ENCODE measurements at places on chromosomes 5 and 9.
A peak's percentile ranks its signal among the peaks of the same experiment; 100 is the strongest.

DNA sequence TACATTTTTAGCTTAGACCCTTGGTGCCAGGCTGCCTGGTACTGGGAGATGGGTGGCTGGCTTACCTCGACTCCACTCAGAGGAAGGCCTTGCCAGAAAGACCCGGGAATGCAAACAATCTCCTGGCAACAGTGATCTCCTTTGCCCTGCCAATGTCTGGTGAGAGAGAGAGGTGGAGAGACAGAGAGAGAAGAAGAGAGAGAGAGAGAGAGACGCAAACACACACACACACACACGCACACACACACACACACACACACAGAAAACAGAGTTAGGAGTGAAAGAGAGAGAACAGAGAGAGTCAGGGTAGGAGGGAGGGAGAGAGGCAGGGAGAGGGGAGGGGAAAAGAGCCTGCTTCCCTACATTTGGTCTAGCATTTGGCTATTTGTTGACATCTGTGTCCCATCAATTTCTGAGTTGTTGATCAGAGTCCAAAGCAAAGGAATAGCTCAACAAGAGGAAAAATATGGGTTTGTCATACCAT lies 181.6 kb upstream of the MAP1B start:
- no peak for DNase-seq

DNA sequence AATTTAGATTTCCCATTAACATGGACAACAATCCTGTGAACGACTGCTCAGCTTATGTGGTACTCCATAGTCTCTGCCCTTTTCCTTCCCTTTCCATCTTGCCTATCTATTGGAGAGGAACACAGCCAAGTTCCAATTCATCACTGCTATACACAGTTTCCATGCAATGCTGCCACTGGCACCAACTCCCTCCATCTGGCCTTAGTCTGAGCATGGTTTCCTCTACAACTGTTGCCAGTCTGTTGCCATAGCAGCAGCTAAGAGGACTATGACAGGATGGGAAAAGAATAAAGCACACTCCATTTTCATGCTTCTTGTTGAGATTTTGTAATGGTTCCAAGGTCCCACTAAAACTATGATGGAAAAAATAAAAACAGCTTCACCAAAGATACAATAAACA lies 189.0 kb downstream of the HCN1 start:
- peak; percentile 3 for DNase-seq

DNA sequence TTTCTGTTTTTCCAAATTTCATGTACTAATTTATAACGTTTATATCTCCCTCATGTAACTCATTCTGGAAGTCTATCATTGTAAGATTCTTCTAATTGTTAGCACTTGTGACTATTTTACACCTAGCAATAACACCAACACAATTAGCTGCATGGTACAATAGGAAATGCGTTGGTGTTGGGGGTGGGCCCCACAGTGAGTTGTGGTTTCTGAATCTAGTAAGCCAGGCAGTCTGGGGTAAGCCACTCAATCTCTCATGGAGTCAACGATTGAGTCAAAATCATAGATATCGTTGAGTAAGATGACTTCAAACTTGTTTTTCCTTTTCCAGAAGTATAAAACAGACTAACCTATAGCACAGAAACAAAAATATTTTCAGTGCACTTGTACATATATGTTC lies 30.0 kb downstream of the IRX1 start:
- no peak for DNase-seq

DNA sequence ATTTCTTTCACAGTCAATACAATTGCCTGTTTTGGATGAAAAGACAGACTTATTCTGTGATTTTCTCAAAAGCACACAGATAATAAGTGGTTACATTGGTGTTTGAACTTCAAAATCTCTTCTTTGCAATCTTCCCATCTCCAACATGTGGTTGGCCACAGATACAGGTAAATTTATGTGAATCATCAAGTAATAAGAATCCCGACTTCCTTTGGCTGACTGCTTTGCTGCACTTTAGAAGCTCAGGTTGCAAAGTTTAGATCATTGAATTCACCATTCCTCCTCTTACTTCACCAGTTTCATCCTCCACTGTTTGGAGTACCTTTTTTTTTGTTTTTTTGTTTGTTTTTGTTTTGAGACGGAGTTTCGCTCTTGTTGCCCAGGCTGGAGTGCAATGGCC lies 56.5 kb upstream of the ADRB2 start:
- no peak for DNase-seq

GRCh38 chr5:97163360-97163764 lies 19.7 kb downstream of the RIOK2 start:
- no peak for DNase-seq

- DNase-seq: no peak
Observed at GRCh38 chr9:17630531-17630949, 51.7 kb downstream of the SH3GL2 start.

GRCh38 chr5:1831677-1832313 lies 30.6 kb downstream of the NDUFS6 start:
- DNase-seq: no peak

GRCh38 chr9:77099388-77099787 lies 77.9 kb upstream of the VPS13A start:
- DNase-seq: no peak

- DNase-seq: no peak
Observed at GRCh38 chr5:145244251-145244650, 590.9 kb downstream of the PRELID2 start.

GRCh38 chr9:96856363-96857286 lies 2.3 kb upstream of the ZNF782 start:
- peak; percentile 58 for DNase-seq

- DNase-seq: no peak
Observed at GRCh38 chr9:13322828-13323550, 43.5 kb upstream of the MPDZ start.

- no peak for DNase-seq
Observed at GRCh38 chr9:127960410-127961154, 20.2 kb downstream of the EEIG1 start.

DNA sequence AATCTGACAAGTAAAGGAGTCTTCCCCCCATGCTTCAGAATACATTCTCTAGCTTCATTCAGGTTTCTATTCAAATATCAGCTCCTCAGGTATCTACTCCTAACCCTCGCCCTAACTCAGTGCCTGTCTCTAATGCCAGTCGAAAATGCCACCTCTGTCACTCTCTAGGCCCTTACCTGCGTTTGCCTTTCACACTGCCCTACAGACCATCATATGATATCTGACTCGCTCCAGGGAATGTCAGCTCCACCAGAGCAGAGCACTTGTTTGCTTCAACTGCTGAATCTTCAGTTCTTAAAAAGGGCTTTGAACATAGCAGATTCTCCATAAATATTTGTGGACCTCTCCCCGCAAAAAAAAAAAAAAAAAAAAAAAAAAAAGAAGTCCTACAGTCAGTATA lies 46.7 kb downstream of the ADRB2 start:
- DNase-seq: no peak

DNA sequence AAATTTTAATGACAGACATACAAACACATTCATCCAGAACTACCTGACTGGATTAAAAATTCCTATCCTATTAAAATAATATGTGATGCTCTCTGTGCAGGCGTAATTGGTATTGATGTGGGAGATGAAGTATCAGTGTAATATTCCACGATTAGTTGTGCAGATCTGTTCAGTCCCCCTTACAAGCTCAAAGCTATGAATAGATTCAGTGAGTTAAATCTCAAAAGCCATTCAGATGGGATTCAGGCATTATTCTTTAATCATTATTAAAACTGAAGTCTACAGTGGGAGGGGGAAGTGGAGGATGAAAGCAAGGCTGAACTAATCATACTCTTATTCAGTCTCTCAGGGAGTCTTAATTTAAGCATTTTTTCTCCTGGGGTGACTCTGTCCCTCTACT lies 855.8 kb downstream of the EFNA5 start:
- DNase-seq: no peak

- DNase-seq: no peak
Observed at GRCh38 chr9:110320651-110321445, 16.8 kb downstream of the TXNDC8 start.

DNA sequence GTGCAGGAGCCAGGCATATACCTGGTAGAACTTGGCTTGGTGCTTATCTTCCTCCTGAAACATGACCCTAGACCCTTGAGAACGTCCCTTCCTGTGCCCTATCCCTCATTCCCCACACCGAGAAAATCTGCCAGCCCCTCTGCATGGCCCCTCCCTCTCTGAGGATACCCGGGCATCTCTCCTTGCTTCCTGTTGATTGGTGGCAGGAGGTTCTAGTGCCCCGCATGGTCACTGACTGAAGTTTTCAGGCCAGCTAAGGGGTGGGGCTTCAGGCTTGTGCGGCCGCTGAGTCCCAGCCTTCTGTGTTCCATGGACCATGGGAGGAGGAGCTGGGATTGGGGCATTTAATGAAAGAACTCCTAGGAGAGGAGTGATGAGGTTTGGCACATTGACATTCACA lies 22.8 kb downstream of the IGIP start:
- DNase-seq: no peak

DNA sequence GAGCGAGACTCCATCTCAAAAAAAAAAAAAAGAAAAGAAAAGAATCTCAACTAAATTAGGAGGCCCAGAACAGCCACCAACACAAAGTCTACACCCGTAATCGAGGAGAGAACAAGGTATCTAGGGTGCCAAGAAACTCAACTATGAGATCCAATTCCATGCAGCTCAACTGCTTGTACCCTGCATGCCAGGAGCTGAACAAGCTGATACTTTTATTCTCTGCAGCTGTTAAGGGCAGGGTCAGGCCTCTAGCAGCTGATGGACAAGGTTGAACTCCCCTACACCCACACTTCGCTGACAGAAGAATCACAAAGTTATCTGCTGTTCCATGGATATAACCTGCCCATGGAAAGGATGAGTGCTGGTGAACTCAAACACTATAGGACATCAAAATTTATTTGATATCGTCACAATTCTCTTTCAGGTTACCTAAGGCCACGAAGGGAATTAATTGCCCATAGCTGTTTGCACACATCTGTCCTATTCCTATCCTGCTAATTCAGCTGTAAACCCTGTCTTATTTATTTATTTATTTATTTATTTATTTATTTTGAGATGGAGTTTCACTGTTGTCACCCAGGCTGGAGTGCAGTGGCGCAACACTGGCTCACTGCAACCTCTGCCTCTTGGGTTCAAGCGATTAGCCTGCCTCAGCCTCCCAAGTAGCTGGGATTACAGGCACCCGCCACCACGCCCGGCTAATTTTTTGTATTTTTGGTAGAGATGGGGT lies 20.7 kb downstream of the UBAP2 start:
- no peak for DNase-seq

DNA sequence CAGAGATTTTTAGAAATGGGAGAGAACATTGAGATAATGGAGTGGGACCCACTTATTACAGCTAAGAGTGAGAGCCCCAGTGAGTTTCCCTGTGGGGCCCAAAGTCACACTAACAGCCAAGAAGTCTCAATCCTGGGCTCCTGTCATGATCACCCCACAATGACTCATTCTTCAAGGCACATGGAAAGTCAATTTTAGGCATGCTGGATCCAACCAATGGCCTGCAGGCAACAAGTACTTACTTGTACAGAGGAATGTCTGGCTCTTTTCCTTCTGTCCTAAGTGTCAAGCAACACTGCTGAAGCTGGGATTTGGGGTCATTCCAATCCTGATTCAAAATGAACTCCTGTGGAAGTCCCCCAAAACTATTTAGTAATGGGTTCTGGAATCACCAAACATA lies 123.1 kb downstream of the DROSHA start:
- DNase-seq: no peak

DNA sequence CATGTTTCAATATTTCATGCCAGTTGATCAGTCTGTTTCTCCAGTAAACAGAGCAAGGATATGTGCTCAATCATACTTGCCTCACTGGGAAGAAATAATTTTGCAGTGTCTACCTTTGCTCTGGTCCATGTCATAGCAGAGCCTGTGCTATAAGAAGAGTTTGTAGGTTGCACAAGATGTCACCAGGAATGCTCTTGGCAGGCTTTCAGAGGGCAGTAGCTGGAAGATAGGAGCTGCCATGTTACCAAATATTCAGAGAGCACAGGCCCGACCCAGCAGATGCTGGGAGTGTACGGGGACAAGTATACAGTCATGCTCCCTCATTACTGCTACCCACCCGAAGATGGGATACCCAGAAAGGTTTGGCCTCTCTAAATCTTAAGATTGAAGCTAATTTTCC lies 102.7 kb downstream of the UGCG start:
- DNase-seq: no peak

Data from amygdala (tissue), 56 donors.